ENCODE measurements at places on chromosomes 12 and 14. TPM values are rescaled to one million over a fixed set of nuclear protein-coding genes. Genes with fewer than 3 reads are reported as not detected.

Gene OR8S1
- not detected for total RNA-seq

Gene MDGA2
- not detected for total RNA-seq

Gene NANOG
- not detected for total RNA-seq

Gene ISM2
- total RNA-seq: not detected

Gene FGF23
- total RNA-seq: not detected

Gene GPRC5A
- 18.5 TPM for total RNA-seq

Gene MED13L
- total RNA-seq: 137 TPM

Gene TPPP2
- total RNA-seq: not detected

Gene NPFF
- total RNA-seq: 0.70 TPM

Gene NCOR2
- 52.8 TPM for total RNA-seq

Gene LBHD2
- not detected for total RNA-seq

Gene ADCY4
- 7.4 TPM for total RNA-seq

Gene DLGAP5
- 12.5 TPM for total RNA-seq

Gene FSCB
- not detected for total RNA-seq

Gene PARP11
- total RNA-seq: 2.0 TPM

Gene FAIM2
- 2.9 TPM for total RNA-seq

Gene IFNG-AS1
- 0.57 TPM for total RNA-seq
